BE2C (cell line): ENCODE measurements at places on chromosomes 3 and 15.

DNA sequence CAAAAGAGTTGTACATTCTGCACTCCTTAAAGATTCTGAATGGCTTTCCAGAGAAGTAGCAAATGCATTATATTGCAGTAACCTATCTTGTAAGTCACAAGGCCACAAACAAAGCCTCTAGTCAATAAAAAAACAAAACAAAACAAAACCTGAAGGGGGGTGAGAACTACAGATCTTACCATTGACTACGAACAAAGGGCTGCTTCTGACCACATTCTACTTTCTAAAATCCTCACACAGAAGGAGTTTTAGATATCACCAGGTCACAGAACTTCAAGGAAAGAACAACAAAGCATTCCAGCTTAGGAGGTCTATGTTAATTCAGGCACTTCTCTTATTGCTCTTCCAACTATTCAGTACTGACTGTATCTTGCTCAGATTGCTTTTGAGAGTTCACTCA lies 343.0 kb downstream of the ZBTB20 start:
- no peak for DNase-seq

- no peak for DNase-seq
Observed at GRCh38 chr3:113659101-113659541, 37.3 kb downstream of the USF3 start.

DNA sequence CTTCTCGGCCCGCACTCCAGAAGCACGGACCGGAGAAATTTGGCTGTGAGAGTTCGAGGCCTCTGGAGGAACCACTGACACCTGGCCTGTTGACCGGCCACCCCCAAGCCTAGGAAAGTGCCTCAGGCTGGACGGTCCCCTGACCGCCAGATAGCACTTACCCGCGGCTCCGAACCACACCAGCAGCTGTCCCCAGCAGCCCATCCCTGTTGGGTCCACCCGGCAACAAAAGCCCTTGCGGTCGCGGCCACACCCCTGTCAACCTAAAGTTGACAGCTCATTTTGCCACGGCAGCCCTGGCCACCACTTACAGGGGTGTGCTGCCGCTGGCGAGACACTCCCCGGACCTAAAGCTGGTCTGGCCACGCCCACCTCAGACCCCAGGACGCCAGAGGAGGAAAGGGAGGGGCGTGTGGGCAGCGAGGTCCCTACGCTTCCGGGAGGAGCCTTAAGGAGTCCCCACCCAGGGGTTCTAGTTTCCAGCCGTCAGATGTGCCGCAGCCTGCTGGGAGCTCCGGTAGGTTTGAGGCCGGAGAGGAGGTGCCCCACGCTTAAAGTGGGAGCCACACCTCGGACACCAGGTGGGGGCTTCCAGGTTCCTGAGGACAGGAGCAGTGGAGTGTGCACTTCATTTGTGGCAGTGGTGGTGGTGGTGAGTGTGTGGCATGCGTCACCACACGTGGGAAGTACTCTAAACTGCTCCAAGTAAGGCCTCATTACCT lies at the start of gene LTK:
Gene LTK, minus strand, starts transcription at position 322 of the 722 bp plus-strand sequence. Its CDS starts 118 bp downstream, at position 204.
- DNase-seq, result peak; percentile 84

DNA sequence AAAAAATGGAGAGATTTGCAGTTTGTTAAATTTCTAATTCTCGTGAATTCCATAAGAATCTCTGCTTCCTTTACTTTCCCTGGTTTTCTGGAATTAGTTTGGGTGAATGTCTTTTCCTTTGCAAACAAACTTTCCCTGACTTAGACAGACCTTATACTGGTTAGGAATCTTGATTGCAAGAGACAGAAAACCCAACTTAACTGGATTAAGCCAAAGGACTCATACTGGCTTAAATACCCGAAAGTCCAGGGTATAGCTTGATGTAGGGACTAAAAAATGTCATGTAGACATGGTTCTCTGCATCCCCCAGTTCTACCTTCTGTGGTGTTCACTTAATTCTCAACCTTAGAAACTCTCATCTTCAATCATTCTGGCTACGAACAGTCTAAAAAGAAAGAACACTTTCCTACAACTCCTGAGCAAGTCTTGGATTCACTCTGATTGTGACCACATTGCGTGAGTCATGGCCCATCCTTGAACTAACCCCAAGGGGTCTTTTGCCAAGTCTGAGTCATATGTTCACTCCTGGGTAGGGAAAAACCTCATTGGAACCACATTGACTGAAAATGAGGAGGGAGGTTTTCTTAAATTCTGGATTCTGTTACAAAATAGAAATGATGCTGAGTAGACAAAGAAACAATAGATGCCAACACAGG lies 136.0 kb upstream of the DAZL start:
- no peak for DNase-seq

DNA sequence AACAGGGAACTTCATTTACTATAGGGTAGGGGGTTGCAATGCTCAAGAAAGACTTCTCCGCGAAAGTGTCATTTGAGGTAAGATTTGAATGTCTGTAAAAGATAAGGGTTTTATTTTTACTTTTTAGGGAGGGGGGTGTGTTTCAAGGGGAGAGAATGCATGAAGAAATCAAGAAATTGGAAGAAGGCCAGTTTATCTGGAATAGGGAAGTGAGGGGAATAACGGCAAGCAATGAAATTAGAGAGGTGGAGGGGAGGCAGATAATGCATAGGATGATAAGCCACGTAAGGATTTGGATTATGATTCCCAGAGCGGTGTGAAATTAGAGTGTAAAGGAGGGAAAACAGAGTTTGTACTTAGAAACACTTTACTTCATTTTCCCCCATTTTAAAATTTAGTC lies 63.0 kb upstream of the MB21D2 start:
- DNase-seq, result no peak

- DNase-seq, result no peak
Observed at GRCh38 chr15:38479756-38480155, 25.8 kb downstream of the FAM98B start.

GRCh38 chr15:71149646-71150557 lies 34.6 kb downstream of the THSD4 start:
- DNase-seq, result no peak

DNA sequence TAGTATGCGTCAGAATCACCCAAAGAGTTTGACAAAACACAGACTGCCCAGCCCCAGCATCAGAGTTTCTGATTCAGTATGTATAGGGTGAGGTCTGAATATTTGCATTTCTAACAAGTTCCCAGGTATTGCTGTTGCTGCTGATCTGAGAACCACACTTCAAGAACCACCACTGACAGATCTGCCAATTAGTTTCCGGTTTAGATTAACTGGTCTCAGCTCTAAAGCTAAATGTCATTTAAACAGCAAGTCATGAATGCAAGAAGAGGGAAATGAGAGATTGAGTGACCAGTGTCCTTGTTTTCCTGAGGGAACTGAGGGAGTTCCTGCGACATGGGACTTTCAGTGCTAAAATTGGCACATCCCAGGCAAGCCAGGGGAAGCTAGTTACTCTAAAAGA lies 305.0 kb downstream of the ZNF385D start:
- no peak for DNase-seq

- no peak for DNase-seq
Observed at GRCh38 chr3:59512066-59512465, 462.2 kb upstream of the CFAP20DC start.

DNA sequence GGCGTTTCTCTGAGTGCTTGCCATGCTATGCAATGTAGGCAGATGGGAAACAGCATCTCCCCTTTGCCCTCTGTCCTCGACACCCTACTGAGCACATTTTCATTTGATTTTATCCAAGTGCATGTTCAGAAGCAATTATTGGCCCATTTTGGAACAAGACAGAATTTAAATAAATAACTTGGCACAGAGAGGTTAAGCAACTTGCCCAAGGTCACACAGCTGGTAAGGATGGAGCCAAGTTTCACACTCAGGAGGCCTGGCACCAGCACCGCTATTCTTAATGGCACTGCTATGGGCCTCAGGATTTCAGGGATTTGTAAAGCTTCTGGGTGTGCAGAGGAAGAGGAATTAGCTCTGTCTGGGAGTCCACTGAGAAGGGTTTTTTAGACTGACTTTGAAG lies 2.5 kb upstream of the GRIP2 start:
- no peak for DNase-seq

DNA sequence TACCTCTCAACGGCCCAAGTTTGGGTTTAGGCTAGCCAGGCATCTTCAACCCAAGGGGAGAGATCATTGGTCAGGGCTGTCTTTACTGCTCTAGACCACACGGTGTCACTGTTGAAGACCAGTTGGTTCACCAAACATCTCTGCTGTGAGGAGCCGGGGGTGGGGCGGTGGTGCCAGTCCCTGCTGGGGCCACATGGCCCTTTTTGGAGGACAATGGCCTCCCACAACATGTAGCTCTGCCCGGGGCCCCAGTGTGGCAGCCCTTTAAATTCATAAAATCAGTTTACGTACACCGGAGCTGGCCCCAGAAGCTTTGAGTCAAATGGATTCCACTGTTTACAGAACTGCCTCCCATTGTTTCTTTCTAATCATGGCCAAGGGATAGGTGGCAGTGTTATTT lies 19.1 kb upstream of the TM4SF18 start:
- peak; percentile 80 for DNase-seq
